ENCODE measurements at places on chromosomes 12 and 14. TPM values are rescaled to one million over a fixed set of nuclear protein-coding genes. Genes with fewer than 3 reads are reported as not detected.

DNA sequence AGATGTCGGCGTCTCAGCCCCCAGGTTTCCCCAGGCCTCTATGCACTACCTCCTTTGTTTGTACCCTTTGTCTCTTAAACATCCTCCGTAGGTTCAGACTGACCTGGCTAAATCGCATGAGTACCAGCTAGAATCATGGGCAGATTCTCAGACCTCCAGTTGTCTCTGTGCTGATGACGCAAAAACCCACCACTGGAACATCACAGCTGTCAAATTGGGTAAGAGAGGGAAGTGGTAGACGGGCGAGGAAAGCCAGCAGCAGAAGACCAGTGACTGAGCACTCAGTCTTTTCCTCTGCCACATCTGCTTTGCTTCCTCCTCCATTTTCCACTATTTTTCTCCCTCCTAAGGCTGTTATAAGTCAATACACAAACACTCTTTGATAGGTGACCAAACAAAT lies 29.7 kb downstream of the A2ML1 start:
- no peak for DNase-seq

DNA sequence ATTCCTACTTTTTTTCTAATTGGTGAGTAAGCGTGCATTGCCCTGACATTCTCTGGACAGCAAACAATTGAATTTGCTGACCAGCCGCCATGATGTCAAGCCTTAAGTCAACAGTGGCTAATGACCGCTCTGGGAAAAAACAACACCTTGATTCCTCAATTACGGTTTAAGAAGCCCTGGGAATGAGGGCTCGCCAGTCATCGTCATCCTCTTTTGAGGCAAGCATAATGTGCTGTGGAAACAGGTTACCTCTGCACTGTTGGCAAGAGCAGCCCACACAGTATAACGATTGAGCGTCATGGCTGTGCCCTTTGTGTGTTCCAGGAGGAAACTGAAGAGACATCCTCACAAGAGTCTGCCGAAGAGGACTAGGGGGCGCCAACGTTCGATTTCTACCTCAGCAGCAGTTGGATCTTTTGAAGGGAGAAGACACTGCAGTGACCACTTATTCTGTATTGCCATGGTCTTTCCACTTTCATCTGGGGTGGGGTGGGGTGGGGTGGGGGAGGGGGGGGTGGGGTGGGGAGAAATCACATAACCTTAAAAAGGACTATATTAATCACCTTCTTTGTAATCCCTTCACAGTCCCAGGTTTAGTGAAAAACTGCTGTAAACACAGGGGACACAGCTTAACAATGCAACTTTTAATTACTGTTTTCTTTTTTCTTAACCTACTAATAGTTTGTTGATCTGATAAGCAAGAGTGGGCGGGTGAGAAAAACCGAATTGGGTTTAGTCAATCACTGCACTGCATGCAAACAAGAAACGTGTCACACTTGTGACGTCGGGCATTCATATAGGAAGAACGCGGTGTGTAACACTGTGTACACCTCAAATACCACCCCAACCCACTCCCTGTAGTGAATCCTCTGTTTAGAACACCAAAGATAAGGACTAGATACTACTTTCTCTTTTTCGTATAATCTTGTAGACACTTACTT lies 138.9 kb downstream of the HMGA2 start:
- peak; percentile 70 for DNase-seq

Gene C1R
- total RNA-seq, result 15.0 TPM

Gene CATSPERB
- total RNA-seq, result not detected

- no peak for DNase-seq
Observed at GRCh38 chr14:90717916-90718315, 98.3 kb downstream of the TTC7B start.

DNA sequence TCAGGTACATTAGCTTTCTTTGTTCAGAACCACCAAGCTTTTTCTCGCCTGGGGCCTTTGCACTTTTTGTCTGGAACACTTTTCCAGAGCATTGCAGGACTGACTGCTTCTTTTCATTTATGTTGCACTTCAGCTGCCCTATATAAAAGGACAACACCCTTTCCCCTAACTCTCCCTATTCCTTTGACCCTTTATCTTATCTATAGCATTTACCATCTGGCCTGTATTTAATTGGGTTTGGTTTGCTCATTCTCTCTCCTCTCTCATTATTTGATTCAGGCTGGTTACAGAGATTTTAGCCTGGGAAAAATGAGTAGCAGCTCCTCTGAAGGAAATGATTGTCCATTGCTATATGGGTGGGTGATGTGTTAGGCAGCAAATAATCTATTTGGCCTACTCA lies 165.4 kb downstream of the KICS2 start:
- DNase-seq, result no peak

Gene OR4E2
- total RNA-seq, result 10.8 TPM

GRCh38 chr12:5094551-5094950 lies 50.9 kb downstream of the KCNA5 start:
- no peak for DNase-seq

DNA sequence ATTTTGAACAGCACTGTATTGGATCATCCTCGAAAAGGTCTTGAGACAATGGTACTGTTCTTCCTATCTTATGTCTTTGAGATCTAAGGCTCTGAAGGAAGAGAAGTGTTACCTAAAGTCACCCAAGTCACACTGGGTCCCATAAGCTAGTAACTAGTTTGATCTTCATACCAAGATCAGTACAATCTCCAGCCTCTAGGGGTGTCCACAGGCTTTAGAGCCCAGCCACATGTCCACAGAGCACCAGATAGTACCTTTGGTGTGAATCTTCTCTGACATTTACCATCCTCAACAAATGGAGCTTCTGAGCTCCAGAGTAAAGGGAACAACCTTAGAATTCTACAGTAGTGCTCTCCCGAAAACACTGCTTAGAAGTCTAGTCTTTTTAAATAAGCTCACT lies 78.7 kb downstream of the KSR2 start:
- DNase-seq, result no peak

- DNase-seq, result no peak
Observed at GRCh38 chr12:96049101-96049500, 13.7 kb upstream of the LTA4H start.

DNA sequence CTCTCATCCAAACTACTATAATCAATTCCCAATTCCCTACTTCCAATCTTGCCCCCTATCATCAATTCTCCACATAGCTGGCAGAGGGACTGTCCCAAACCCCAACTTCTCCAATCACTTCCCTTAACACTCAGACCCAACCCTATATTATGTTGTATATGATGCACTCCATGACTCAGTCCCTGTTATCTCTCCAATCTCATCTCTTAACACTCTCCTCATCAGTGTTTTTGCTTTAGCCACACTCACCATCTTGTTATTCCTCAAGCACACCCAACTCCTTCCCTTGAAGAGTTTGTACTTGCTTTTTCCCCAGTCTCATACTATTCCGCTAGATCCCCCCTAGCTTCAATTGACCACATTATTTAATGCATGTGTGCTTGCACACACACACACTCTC lies 4.9 kb downstream of the RHOJ start:
- no peak for DNase-seq

Gene MYO1A
- 1.2 TPM for total RNA-seq

Gene KLC1
- total RNA-seq, result 163 TPM

Gene RNASE11
- total RNA-seq, result not detected

DNA sequence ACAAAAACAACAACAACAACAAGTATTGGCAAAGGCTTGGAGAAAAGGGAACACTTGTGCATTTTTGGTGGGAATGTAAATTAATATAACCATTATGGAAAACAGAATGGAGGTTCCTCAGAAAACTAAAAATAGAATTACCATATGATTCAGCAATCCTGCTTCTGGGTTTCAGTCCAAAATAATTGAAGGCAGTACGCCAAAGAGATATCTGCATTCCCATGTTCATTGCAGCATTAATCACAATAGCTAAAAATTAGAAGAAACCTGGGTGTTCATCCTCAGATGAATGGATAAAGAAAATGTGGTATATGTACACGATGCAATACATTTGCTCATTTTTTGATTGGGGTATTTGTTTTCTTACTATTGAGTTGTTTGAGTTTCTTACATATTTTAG lies 813.0 kb downstream of the NRXN3 start:
- no peak for DNase-seq

GRCh38 chr14:101716077-101716950 lies 45.2 kb upstream of the PPP2R5C start:
- DNase-seq, result no peak

Gene IL26
- total RNA-seq, result not detected

Data from A673 (cell line).